ENCODE measurements at places on chromosomes 3 and 15.

DNA sequence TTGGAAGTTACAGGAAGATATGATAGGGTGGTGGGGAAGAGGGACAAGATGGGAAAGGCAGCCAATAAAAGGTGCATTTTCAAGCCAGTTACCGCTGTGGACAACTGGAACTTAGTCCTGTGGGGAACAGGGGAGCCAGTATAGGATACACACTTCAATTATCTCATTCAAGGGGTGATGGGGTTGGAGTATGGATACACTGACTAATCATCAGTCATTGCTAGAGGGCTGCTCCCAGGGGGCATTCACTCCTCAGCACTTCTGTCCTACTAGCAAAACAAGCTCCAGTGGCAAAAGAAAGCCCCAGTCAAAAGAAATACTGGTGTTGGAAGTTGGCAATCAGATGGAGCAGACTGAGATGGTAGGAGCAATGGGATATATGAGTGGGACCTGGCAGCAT, 183.4 kb upstream of the GADL1 start:
- no peak for DNase-seq

GRCh38 chr15:86572368-86572841, 492.7 kb downstream of the AGBL1 start:
- no peak for DNase-seq

- DNase-seq: no peak
Observed at GRCh38 chr15:23081271-23081670, 41.9 kb upstream of the TUBGCP5 start.

- DNase-seq: no peak
Observed at GRCh38 chr3:54232618-54233017, 110.3 kb downstream of the CACNA2D3 start.

DNA sequence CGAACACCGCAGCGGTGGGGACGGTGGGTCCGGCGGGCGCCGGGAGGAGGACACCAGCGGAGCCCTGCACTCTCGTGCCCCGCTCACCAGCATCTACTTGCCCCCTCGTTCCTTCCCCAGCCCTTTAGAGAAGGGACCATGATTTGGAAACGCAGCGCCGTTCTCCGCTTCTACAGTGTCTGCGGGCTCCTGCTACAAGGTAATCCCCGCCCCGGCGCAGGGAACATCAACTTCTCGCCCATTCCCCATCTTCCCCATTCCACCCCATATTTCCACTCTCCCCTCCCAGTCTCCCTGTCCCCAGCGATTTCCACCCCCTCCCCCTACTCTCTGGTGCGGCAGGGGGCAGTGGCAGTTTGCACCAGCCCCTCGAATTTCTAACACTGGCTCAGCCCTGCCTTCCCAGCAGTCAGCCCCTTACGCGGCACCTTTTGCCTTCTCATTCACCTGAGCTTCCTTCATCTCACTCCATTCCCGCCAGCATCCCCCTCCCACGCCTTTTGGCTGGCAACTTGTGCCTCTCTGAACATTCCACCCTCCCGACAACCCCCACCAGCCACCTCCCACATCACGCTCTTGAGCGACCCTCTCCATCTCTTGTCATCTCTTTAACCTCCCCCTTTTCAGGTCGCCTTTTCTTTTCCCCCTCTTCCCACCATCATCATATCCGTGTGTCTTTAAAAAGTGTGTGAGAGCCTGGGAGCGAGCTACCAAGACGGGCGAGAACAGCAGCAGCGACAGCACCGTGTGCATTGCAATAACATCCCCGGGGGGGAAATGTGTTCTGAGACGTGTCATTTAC, 882 bp downstream of the CADM2 start:
- DNase-seq: no peak

- no peak for DNase-seq
Observed at GRCh38 chr15:74773731-74774252, 8.1 kb upstream of the CSK start.

DNA sequence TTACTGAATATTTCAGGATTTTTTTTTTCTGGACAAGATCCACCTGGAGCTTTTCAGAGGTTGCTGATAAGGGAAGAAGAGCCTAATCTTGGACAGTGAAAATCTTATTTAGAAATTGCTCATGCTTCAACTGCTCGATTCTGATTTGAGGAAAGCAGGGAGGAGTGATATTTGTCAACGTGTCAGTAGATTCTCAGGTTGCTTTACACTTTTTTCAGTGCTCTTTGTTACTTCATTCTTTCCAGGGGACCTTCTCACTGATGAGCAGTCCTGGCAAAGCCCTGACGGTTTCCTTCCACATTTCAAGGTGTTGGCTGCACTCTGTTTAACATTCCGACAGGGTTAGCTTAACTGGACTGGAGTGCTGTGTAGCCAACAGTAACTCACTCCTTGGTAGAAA, 24.1 kb upstream of the RARB start:
- DNase-seq: no peak

DNA sequence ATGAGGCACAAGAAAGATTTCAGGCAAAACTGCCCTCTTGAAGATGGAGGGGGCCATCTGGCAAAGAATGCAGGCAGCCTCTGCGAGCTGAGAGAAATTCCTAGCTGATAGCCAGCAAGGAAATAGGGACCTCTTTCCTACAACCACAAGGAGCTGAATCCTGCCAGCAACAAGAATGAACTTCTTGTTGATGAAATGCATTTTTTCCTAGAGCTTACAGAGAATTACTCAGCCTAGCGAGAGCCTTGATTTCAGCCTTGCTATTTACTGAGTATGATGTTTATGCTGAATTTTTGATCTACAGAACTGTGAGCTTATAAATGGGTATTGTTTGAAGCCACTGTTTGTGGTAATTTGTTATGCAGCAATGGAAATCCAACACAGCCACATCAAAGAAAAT, 148.5 kb upstream of the NAALADL2 start:
- no peak for DNase-seq

DNA sequence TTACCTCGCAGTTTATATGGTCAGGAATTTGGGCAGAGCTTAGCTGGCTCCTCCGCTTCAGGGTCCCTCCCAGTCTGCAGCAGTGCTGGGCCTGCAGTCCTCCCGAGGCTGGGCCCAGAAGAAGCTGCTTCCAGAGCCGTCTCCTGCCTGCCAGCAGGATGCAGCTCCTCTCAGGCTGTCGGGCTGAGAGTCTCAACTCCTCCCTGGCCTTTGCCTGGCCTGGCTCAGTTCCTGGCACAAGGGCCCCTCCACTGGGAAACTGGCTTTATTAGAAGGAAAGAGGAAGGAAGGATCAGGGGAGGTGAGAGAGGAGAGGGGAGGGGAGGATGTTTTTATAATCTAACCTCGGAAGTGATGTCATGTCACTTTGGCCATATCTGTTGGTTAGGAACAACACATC, 72.8 kb downstream of the GABRG3 start:
- no peak for DNase-seq

DNA sequence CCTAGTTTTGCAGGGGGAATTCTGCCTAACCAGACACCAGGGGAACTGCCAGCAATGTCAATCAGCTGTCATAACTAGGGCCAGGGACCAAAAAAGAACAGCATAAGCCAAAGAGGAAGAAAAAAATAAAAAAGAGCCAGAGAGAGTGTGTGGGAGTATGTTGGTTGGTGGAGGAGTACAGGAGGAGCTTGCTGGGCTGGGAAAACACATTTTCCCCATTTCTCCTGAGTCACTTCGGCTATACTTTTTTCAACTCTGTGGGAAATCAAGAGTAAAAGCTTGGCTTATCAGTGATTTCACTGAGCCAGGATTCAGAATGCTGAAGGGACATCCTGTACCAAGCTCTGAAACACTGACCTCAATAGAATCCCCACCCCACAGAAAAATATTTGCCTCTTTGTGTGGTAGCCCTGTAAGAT, 144.7 kb upstream of the DPH6 start:
- no peak for DNase-seq

DNA sequence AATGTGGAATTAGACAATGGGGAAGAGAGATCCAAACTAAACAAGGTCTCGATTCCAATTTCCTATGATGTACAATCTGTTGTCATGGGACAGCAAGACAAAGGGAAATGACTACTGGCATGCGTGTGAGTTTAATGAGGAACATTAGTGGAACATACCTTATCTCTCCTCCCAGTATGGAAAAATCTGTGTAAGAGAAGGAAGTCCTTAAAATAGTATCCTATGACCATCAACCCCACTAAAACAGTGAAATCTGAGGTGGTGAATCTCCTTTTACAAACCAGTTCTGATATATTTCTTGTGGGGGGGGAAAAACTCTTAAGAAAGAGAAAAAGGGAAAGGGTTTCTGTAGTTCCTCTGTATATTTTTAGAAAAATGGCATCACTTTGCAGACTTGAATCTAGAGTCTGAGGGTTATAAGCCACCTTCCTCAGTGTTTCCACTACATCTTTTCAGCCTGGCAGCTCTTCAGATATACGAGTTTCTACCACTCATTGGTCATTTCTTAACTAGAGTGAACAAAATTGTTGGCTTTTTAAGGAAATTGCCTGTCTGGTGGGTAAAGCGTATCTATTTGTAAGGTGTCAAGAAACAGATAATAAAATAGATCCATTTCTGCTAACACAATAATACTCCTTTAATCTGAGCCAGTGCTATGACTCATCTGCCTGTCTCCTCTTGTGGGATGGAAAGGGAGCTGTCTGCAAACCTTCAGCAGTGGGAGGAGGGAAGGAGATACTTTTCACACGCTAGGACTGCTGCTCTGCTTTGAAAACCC, 3.0 kb upstream of the TNFAIP8L3 start:
- no peak for DNase-seq

- no peak for DNase-seq
Observed at GRCh38 chr3:147544290-147544689, 135.1 kb downstream of the ZIC1 start.

DNA sequence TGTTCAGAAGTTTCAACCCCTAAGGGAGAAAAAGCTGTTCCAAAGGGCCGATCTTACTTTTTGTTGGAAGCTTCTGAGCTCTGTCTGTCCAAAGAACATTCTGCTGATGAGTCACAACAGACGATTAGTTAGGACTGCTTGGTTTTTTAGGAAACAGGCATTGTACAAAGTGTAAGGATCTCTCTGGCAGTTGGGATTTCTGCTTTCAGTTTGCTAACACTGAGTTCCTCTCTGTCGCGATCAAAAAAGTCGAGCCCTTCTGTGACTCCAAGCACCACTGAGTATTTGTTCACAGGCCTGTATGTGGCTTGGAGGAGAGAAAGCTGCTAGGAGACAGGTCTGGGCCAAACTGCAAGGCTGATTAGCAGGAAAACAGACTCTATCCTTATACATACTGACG, 91.8 kb upstream of the PFN2 start:
- DNase-seq: no peak

DNA sequence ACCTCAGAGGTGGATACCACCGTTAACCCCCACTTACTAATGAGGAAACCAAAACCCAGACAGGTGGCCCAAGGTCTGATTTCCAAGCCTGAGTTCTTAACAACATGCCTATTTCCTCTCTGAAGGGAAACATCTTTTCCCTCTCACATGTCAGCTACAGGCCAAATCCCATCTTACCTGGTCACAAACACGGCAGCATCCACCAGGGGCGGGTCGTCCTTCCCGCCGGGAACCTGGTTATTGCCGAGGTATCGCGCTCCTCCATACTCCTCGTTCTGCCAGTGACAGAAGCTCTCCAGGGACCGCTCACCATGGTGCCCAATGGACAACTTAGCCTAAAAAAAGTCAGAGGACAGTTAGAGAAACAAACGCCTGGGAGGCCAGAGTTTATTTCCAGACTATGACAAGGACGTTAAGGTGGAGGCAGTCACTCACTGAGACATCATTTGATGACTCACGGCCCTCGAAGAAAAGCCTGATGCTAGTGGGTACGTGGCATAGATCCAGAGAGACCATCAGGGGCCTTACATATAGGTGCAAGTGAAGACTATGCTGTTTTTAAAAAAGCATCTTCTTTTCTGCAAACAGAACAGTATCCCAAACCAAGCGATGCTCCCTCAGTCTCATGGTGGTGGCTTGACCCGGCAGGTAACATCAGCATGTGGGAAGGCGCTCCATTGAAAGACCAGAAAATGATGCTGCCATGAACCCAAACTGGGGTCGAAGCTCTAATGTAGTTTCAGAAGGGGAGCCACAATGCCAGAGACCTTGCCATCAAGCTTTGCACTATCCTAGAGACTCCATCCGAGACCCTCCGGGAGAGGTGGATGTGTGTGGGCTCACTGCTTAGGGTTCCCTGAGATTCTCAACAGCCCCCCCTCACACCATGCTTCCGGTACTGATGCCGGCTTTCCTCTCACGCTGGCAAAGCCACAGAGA, 80.2 kb downstream of the ADAMTS17 start:
- no peak for DNase-seq

GRCh38 chr15:58517682-58518525, 86.1 kb downstream of the LIPC start:
- DNase-seq: no peak

DNA sequence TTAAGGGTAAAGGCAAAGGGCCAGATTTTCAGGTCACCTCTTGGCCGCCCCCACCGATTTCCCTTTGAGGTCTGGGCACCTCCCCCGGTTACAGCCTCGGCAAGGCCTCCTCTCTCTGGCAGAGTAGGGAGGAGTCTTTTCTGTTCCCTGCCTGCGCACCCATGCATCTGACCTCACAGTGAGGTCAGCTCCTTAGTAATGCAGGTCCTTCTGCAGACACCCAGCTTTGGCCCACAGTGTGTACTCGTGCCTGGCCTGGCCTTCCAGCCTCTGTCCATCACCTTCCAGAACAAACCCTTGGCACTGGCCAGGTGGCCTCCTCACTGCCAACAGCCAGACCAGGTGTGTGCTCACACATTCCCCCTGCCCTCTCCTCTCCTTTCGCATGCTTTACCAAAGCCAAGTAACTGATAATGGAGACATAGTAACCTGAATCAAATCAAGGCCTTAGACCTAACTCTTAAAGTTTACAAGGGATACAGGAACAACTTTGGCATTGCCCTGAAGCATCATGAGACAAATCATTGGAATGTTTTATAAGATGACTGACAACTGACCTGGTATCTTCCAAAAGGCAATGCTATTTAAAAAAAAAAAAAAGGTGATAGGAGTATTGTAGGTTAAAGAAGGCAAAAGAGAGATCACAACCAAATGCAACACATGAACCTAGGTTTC, 61.3 kb downstream of the CORO2B start:
- DNase-seq: no peak

GRCh38 chr15:67372986-67373675, 118.5 kb downstream of the IQCH start:
- no peak for DNase-seq

DNA sequence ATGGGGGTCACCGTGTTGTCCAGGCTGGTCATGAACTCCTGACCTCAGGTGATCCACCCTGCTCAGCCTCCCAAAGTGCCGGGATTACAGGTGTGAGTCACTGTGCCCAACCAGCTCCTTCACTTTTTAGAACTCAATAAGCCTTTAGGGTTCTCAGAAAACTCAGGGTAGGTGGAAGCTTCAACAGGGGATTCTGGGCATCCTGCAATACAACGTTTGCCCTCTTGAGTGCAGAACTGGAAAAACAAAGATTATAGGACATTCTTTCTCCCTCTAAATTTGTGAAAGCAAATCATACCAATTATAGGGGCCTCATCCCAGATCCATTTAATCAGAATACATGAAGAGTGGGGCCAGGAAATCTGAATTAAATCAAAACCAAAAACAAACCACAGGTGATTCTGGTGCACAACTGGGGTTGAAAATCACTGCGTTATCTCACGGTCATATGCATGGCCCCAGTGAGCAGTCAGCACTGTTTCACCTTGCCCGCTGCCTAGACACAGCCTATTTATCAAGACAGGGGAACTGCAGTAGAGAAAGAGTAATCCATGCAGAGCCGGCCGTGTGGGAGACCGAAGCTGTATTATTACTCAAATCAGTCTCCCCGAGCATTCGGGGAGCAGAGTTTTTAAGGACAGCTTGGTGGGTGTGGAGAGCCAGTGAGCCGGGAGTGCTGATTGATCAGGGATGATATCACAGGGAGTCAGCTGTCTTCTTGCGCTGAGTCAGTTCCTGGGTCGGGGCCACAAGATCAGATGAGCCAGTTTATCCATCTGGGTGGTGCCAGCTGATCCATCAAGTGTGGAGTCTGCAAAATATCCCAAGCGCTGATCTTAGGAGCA, 58.4 kb downstream of the TMEM44 start:
- DNase-seq: no peak

All from stimulated activated CD8-positive, alpha-beta memory T cell treated with anti-CD3 and anti-CD28 coated beads, Interleukin-15, amount 100 ng/mL, for 4 hours (primary cell).